ENCODE measurements at places on chromosomes 2 and 18.

DNA sequence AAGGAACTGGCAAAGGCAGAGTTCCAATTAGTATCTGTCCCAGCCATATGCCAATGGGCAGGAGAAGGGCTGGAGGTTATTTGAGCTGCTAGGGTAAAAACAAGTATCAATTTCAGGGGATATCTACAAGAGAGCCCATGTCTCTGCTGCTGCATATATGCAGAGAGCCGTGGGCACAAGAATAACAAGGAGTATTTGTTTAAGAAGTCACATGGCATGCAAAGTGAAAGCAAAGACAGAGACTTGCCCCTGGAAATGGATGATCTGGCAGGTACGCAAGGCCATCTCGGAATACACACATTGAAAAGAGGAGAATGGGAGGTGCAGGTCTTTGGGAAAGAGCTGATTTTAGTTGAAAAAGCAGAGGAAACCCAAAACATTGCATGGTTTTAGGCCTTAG lies 170.6 kb downstream of the EVA1A start:
- no peak for DNase-seq

- DNase-seq = no peak
Measured at GRCh38 chr2:188410504-188411235, 119.0 kb downstream of the GULP1 start.

GRCh38 chr2:27288610-27289009 lies 6.4 kb downstream of the TRIM54 start:
- no peak for DNase-seq

DNA sequence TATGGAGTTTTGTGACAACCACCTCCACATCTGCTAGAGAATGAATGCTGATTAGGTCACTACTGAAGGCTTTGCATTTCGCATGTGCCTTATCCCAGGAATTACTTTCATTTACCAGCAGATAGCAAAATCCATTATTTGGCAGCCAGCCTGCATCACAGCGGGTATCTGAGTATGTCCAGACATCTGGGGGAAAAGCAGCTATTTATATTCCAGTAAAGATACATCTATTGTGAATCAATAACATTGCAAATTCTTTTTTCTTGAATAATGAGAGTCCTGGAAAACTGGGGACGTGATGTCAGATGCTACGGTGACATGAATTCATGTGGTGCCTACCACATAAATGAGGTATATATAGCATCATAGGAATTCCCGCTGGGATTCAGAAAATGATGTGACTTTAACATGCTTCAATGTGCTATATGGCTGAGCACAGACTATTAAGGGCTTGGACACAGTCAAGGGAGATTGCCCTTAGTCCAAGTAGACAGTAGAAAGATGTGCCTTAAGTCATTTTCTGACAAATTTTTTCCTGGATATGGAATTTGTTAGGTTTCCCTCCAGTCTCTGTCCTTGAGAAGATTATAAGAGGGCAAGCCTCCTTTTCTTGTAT lies 84.2 kb upstream of the CD302 start:
- no peak for DNase-seq

DNA sequence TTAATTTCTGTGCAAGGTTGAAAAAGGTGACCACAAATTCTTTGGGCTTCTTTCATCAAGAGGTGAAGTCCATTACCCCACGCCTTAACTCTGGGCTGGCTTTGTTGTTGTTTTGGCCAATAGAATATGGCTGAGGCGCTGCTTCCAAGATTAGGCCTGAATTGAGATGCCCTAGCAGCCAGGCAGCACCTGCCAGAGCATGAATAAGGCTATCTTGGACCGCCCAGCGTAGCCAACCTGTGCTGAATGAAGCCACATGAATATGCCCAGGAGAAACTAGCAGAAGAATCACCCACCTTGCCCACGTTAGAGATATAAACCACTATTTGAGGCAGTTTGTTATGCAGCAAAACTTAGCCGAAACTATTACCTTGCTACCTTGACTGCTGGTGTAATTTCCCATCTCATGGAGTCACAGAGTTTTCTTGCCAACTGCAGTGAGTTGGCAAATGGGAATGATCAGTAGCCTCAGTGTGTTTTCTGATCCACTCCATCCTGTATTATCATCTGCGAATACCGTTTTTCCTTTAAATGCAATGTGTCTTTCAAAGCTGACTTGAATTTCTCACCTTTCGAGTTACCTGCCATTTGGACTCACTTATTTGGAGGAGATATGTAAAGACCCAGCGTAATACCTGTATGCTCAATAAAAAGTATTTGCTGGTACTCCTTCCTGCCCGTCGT lies 679 bp downstream of the TSGA10 start:
- no peak for DNase-seq

DNA sequence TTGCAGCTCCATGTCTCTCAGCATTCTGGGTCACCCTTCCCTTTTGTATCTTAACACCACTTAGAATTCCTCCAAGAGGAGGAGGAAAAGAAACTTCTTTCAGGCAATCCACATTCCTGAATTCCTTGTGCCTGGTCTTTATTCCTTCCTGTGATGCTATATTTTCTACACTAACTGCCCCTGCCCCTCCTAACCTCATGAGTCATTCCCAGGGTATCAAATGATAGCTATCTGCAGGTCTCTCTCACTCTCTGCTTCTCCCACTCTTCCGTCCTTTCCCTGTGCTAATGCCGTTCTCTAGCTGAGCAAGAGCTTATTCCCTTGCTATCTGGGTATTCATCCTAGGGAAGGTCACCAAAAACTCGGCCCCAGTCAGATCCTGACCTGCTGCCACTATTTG lies 395.0 kb upstream of the TCF4 start:
- DNase-seq = no peak

GRCh38 chr2:36539631-36540030 lies 58.3 kb downstream of the FEZ2 start:
- no peak for DNase-seq

DNA sequence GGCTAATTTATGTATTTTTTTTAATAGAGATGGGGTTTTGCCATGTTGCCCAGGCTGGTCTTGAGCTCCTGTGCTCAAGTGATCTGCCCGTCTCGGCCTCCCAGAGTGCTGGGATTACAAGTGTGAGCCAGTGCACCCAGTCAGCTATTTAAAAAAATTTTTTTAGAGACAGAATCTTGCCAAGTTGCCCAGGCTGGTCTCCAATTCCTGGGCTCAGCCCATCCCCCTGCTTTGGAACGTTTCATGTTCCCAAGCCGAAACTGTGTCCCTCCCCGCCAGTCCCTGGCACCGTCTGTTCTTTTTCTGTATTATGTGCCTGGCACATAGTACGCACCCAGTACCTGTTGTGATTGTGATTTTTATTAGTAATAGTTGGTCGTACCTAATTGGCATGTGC lies 63.1 kb upstream of the MGAT5 start:
- DNase-seq = peak; percentile 29

DNA sequence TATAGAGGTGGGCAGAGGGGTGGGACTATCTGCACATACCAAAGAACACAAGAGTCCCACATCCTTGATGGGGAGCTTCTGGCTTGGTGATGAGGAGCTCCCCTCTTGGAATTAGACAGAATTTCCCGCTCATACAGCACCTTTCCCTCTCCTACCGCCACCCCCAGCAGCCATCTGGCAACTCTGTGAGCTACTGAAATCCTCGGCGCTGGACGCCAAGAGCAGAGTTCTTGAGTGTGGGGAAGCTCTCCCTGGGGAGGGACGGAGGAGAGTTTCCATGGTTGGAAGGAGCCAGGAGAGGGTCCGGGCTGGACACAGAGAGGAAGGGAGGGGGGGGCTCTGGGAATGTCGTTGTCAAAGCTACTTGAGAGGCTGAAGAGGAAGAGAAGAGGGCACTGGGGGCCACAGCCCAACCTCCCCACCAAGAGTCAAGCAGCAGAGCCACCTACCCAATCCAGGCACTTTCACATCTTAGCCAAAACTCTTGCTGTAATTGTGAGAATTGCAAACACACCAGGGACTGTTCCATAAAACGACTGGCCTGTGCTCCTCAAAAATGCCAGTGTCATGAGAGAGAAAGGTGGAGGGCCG lies 89.4 kb upstream of the MCFD2 start:
- no peak for DNase-seq

DNA sequence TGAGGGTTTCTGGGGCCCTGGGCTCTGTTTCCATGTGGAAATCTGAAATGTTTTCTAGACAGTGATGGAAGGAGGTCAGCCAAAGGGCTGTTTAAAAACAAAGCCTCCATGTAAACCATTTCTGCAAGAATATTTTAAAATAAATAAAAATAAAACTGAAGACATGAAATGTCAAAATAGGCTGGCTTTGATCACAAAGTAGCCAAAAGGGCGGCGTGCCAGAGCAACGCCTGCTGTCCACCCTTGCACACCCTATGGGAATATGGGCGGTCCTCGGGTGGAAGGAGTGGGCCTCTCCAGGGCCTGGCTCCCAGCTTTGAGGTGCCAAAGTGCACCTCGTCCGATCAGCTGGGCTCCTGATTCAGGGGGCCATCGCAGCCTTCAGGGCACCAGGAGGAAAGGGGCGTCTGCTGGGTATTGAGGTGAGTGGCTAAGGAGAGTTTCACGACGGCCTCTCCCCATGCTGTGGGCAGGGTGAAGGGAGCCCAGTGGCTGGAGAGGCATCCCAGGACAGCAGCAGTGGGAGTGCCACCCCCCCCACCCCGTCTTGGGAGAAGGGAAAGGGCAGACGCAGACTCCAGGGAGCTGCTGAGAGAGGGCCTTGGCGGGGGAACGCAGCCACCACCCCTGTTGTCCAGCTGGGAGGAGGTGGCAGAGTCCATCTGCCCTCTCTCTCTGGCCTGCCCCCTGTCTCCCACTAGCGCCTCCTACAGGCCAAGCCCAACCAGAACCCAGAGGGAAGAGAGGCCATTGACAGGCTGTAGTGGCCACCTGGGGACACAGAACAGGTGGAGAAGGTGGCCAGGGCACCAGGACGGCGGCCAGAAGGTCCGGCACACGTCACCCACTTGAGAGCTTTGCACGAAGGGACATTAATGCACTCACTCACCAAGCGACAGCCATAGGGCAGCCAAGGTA lies 5.7 kb upstream of the ERFE start:
- no peak for DNase-seq

GRCh38 chr18:30175621-30176225 lies 866.8 kb downstream of the DSC3 start:
- DNase-seq = no peak

DNA sequence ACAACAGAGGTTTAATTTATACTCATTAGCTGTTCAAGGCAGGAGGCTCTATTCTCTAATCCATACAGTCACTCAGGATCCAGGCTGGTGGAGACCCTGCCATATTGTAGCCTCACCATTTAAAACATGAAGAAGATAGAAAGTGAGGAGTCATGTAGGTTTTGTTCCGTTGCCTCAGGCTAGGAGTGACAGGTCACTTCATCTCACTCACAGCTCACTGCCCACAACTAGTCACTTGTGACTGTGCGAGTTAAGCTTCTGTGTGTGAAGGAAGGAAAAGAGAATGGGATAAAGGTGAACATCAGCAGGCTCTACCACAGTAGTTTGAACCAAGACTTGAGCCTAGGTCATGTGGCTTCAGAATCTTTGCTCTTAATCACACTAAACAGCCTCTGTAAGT lies 9.0 kb upstream of the IGFBP2 start:
- no peak for DNase-seq

DNA sequence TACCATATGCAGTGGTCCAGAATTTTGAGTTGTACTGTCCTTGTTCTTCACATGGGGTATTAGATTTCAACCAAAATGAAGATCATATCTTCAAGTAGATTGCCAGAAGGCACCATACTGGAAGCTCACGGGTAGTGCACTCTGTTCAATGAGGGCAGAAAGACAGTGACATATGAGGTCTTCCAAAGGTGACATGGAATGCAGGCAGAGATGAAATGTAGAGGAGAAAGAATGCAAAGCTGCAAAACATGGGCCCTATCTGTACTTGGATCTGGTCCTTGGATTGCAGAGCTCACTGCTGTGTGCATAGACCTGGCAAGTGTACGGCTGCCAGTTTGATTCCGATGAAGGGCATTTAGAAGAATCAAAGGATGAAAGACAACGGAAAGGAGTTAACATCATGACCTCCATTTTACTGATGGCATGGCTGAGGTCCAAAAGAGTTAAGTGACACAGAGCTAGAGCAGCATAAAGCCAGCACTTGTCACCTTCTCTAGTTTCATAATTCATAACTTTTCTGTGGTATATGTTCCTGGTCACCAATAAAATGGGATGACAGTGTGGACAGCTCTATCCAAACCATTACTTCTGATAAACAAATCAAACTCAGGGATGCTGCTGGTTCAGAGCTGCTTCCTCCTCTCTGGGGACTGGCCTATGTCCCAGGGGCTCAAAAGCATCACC lies 64.7 kb downstream of the BCL2 start:
- DNase-seq = no peak

DNA sequence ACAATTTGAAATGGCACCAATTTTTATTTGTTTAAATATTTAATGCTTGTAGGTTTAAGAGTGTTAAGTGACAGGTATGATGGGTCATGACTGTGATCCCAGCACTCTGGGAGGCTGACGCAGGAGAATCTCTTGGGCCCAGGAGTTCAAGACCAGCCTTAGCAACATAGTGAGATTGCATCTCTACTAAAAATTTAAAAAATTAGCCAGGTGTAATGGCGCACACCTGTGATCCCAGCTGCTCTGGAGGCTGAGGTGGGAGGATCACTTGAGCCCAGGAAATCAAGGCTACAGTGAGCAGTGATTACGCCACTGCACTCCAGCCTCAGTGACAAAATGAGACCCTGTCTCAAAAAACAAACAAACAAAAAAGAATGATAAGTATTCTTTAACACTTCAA lies 43.0 kb upstream of the CCDC68 start:
- DNase-seq = no peak

DNA sequence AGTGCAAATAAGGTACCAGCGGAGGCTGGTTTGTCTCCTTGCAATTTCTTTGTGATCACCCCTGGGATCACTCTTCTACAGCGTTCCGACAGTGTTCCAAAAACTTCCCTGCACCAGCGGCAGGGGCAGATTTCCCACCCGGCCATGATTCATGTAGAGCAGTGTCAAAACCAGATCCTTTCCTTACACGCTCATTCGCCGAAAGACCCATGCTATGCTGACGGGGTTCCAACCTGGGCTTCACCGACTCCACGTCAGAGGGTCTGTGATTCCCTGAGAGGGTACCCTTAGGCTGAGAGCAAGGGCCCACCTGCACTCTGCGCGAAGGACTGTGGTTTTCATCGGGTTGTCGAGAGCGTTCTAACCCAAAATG lies 423 bp upstream of the TTC27 start:
- DNase-seq = no peak

GRCh38 chr2:145692971-145693478 lies 1173.1 kb upstream of the ZEB2 start:
- peak; percentile 27 for DNase-seq

DNA sequence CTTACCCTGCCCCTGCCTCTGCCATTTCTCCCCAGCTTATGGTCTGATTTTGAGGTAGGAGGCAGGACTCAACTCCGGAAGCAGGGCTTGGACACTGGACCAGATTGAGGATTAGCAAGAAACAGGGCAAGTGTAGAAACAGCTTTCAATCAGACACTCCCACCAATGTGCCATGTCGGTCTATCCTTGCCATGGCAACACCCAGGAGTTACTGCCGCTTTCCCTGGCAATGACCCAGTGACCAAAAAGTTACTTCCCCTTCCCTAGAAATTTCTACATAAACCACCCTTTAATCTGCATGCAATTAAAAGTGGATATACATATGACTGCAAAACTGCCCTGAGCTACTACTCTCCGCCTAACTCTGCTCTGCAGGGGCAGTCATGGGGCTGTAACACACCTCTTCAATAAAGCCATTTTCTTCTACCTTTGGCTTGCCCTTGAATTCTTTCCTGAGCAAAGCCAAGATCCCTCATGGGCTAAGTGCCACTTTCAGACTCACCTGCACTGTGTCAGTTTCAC lies 156.7 kb downstream of the LPIN1 start:
- no peak for DNase-seq
